Spinal cord (tissue), 10 donors: ENCODE measurements at places on chromosomes 6 and 20. TPM values are rescaled to one million over a fixed set of nuclear protein-coding genes. Genes with fewer than 3 reads are reported as not detected.
A peak's percentile ranks its signal among the peaks of the same experiment; 100 is the strongest.

Gene TTLL9
- total RNA-seq: 12.1 TPM

Gene KIF6
- total RNA-seq: 2.0 TPM

Gene SRSF12
- 12.1 TPM for total RNA-seq

Gene SLC17A9
- total RNA-seq: 0.69 TPM

Gene SIRPA
- total RNA-seq: 34.3 TPM

GRCh38 chr20:62812181-62812906 lies 4.5 kb upstream of the COL9A3 start:
- DNase-seq: no peak
- H3K36me3 ChIP-seq: peaks cover 75% of the 10 kb centered on the region
- H3K4me1 ChIP-seq: peaks cover 35% of the 10 kb centered on the region

DNA sequence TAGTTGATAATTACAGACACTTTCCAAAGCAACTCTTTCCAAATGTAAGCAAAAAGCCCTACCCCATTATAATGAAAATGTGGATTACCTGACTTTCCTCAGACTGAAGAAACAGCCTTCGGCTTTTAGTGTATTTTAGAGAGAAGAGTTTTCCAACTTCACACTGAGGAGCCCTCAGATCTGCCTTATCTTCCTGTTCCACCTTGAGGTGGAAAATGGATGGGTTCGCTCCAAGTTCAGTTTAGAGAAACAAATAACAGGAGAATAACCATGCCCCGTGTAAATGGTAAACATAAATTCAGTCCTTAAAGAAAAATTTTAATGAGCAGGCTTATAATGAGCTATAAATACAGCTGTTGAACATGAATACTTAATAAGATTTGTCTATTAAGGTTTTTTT lies 21.1 kb upstream of the MTHFD1L start:
- no peak overlapping the region for H3K27ac ChIP-seq
- H3K4me1 ChIP-seq: no peaks in the 10 kb centered on the region
- H3K27me3 ChIP-seq: no peaks in the 10 kb centered on the region

- H3K4me1 ChIP-seq: peaks cover 31% of the 10 kb centered on the region
- peaks cover 13% of the 10 kb centered on the region for H3K36me3 ChIP-seq
- no peaks in the 10 kb centered on the region for H3K27me3 ChIP-seq
- H3K4me3 ChIP-seq: peak within 1 kb of the TSS; percentile 78
Observed at GRCh38 chr20:45833030-45833882, at the start of gene SNX21. Gene SNX21 (plus strand): TSS chr20:45833799. CDS start chr20:45833920, 121 bp downstream.

DNA sequence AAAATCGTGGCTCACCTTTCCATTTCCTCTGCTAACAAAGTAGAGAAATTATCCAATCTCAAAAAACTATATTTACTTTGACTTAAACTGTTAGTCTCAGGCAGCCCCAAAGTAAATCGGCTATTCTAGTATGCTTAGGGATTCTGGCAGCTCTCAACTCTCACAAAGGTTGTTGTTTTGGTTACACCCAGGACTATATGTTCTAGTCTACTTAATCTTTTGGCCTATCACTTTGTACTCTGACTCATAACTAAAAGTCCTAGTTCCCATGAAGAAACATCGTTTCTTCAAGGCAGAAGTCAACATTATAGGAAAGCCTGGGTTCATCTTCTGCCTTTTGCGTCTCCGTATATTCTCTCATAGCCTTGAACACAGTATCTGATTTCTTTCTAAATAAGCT lies 42.3 kb downstream of the MYLK4 start:
- no peaks in the 10 kb centered on the region for H3K27me3 ChIP-seq
- H3K4me3 ChIP-seq: no peak overlapping the region
- H3K4me1 ChIP-seq: no peaks in the 10 kb centered on the region

DNA sequence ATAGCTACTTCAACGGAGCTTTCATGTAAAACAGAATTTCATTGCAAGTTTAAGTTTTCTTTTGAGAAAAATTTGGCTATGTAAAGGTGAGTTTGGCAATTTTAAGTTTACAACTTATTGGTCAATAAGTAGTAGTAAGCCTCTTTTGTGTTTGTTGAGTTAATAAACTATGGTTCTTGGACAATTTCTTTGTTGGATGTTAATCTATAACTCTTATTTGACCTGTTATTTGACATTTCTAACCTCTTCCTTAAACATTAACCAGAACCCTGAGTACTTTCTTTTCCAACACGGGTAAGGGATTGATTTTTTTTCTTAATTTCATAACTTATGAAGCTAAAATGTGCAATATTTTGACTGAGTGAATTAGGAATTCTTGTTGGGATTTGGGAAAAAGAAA lies 354.4 kb downstream of the PRKN start:
- H3K4me1 ChIP-seq: peaks cover 6% of the 10 kb centered on the region
- H3K27ac ChIP-seq: no peak overlapping the region
- no peak overlapping the region for H3K4me3 ChIP-seq
- no peaks in the 10 kb centered on the region for H3K36me3 ChIP-seq
- H3K27me3 ChIP-seq: no peaks in the 10 kb centered on the region
- DNase-seq: no peak

DNA sequence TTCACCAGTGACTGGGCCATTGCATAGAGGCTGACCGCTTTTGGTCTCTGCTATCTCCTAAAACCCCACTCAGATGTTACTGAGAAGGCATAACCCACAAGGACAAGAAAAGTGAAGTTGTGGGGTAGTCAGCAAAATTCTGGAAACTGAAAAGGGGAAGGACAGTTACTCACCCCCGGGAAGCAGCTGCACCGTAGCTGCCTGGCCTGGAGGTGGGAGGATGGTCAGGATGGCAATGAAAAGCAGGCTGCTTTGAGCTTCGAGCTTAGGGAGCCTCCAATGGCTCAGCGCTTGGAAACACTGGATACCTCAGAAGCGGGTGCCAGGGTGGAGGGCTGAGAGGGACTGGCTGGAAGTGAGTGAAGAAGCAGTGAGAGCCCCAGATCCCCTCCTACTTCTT lies 56.0 kb downstream of the KCNK5 start:
- no peak overlapping the region for H3K27ac ChIP-seq
- H3K36me3 ChIP-seq: no peaks in the 10 kb centered on the region
- no peak for DNase-seq
- H3K27me3 ChIP-seq: no peaks in the 10 kb centered on the region
- peaks cover 13% of the 10 kb centered on the region for H3K4me1 ChIP-seq
- H3K4me3 ChIP-seq: no peak overlapping the region

DNA sequence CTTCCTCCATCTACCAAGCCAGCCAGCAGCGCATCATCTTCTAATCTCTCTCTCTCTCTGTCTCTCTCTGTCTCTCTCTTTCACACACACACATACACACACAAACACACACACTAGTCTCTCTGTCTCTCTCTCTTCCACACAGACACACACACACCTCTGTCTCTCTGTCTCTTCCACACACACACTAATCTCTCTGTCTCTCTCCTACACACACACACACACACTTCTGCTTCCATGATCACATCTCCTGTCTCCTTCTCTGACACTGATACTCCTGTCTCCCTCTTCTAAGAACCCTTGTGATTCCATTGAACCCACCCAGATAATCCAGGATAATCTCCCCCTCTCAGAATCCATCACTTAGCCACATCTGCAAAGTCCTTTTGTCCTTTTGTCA lies 181.3 kb downstream of the NFATC2 start:
- H3K27ac ChIP-seq: no peak overlapping the region
- H3K4me1 ChIP-seq: no peaks in the 10 kb centered on the region
- no peak overlapping the region for H3K4me3 ChIP-seq
- H3K27me3 ChIP-seq: no peaks in the 10 kb centered on the region
- no peaks in the 10 kb centered on the region for H3K36me3 ChIP-seq

DNA sequence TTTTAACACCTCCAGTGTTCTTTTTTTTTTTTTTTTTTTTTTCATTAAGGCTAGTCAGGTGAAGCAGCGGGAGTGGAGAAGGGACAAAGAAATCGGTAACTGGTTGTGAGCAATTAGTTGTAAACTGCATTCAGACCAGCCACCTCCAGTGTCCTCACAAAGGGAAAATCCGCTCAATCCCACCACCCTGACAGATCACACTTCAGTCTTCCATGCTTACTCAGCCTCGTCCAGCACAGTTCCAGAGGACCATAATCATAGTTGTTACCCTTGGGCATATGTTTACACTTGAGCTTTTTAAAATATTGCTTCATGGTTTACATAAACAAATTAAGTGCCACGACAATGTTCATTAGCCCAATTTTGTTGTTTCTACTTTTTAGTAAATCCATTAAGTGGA lies 10.2 kb downstream of the DYNLRB1 start:
- H3K36me3 ChIP-seq: peaks cover 61% of the 10 kb centered on the region
- no peak overlapping the region for H3K4me3 ChIP-seq
- DNase-seq: no peak
- H3K27ac ChIP-seq: peak overlapping the region; percentile 91
- H3K27me3 ChIP-seq: no peaks in the 10 kb centered on the region

- H3K27ac ChIP-seq: no peak overlapping the region
- no peaks in the 10 kb centered on the region for H3K27me3 ChIP-seq
Observed at GRCh38 chr6:76681781-76682180, 609.3 kb upstream of the IMPG1 start.

DNA sequence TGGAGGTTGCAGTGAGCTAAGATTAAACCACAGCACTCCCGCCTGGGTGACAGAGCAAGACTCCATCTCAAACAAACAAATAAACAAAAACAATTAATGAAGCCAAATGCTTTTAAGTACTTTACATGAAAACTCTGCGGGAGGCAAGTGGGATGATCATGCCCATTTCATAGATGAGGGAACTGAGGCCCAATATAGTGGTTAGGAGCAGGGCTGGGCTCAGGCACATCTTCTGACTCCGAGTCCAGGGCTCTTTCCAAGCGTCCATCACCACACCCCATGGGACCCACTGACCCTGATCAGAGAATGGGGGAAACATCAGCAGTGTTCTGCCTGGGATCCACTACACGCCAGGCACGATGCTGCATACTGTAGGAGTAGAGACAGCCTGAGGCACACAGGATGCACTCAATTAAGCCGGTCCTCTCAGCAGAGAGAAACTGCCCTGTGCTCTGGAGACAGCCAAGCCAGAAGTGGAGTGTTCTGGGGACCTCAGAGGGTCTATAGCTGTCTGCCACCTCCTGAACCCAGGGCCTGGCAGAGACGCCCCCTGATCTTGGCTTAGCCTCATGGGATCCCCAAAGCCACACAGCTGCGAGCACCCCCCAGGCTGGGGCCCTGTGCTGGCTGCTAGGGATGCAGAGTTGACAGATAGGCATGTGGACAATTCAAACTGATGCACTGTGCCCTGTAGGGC lies 13.5 kb downstream of the TTBK1 start:
- no peak for DNase-seq
- no peak overlapping the region for H3K4me3 ChIP-seq
- no peak overlapping the region for H3K27ac ChIP-seq
- peaks cover 96% of the 10 kb centered on the region for H3K36me3 ChIP-seq
- H3K4me1 ChIP-seq: no peaks in the 10 kb centered on the region
- H3K27me3 ChIP-seq: no peaks in the 10 kb centered on the region

GRCh38 chr6:45574885-45575284 lies 197.2 kb upstream of the SUPT3H start:
- peaks cover 5% of the 10 kb centered on the region for H3K4me1 ChIP-seq
- no peak overlapping the region for H3K4me3 ChIP-seq
- no peak for DNase-seq
- no peak overlapping the region for H3K27ac ChIP-seq

DNA sequence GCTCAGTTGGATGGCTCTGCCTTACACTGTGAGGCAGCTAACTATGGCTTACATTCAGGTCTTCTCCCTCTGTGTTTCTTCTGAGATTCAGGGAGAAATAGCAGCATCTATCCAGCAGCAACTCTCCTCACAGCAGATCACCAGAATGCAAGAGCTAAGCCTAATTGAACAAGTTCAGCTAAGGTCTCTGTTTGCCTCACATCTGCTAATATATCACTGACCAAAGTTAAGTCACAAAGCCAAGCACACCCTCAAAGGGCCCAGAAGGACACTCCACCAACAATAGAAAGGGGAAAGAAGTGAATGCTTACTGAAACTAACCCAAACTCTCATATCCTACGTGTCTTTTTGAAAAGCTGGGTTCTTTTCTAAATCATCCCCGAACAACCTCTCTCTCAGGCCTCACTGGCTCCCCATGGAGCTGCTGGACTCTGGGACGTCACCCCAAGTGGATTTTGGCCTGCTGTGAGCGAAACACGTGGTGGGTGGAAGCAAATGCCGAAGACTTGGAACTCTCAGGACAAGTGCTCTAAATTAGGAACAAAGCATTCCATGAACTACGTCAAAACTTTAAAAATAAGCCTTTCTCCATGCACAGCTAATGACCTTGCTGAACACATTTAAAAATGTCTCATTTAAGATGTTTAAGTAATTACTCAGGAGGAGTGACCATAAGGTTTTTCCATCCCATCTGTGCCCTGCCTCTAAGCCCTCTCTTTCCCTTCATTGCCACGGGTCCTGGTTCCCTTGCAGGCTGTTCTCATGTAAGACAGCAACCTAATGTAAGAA lies 167.5 kb upstream of the PLCB4 start:
- no peak overlapping the region for H3K4me3 ChIP-seq
- no peaks in the 10 kb centered on the region for H3K36me3 ChIP-seq
- H3K27me3 ChIP-seq: no peaks in the 10 kb centered on the region
- no peak for DNase-seq

DNA sequence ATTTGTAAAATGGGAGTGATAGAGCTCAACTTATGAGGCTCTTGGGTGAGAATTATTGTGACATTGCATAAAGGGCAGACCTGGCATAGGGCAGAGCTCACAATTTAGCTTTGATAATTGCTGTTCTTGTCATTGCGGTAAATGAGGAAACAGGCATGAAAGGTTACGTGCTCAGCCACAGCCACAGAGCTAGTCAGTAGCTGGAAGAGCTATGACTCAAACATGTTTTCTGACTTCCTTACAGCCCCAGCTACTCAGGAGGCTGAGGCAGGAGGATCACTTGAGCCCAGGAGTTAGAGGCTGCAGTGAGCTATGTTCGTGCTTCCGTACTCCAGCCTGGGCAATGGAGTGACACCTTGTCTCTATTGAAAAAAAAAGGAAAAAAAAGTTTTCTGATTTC lies 3.5 kb upstream of the GHRH start:
- no peak overlapping the region for H3K4me3 ChIP-seq
- H3K27ac ChIP-seq: no peak overlapping the region
- H3K4me1 ChIP-seq: peaks cover 34% of the 10 kb centered on the region
- no peak for DNase-seq
- no peaks in the 10 kb centered on the region for H3K36me3 ChIP-seq

GRCh38 chr6:83252719-83253118 lies 59.6 kb downstream of the RWDD2A start:
- no peak overlapping the region for H3K4me3 ChIP-seq
- H3K27me3 ChIP-seq: no peaks in the 10 kb centered on the region
- no peak for DNase-seq
- H3K36me3 ChIP-seq: no peaks in the 10 kb centered on the region
- H3K4me1 ChIP-seq: no peaks in the 10 kb centered on the region
- no peak overlapping the region for H3K27ac ChIP-seq

GRCh38 chr6:113776998-113777397 lies 80.1 kb upstream of the MARCKS start:
- no peak overlapping the region for H3K27ac ChIP-seq
- no peak overlapping the region for H3K4me3 ChIP-seq
- no peaks in the 10 kb centered on the region for H3K27me3 ChIP-seq

- H3K36me3 ChIP-seq: no peaks in the 10 kb centered on the region
- H3K27me3 ChIP-seq: no peaks in the 10 kb centered on the region
- H3K4me1 ChIP-seq: peaks cover 3% of the 10 kb centered on the region
- no peak for DNase-seq
- no peak overlapping the region for H3K4me3 ChIP-seq
Observed at GRCh38 chr6:20117474-20117873, 94.8 kb downstream of the MBOAT1 start.

DNA sequence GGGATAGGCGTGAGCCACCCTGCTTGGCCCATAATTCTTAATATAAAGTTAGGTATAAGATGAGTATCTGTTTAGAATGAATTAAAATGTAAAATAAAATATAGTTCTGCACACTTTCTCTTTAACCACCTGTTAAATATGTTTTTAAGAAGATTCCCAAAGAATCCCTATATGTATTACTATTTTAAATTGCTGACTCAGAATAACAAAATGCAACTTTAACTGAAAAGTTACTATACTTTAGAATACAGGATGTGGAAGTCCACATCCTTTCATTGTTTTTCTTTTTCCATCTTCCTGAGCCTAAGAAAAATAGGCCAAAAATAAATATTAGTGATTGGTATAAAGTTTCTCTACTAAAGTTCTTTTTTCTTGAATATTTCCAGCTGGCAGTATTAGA lies 325.6 kb upstream of the EYS start:
- DNase-seq: no peak
- no peak overlapping the region for H3K27ac ChIP-seq
